ENCODE measurements at places on chromosomes 5 and 9. TPM values are rescaled to one million over a fixed set of nuclear protein-coding genes. Genes with fewer than 3 reads are reported as not detected.

The RGS3 gene
- total RNA-seq, result 115 TPM

The PPP2R2B gene
- 0.12 TPM for total RNA-seq

The NME5 gene
- 2.1 TPM for total RNA-seq

The ANKRD20A1 gene
- 1.3 TPM for total RNA-seq

The DAB2 gene
- 32.4 TPM for total RNA-seq

- no peak for DNase-seq
Observed at GRCh38 chr5:89662499-89662898, 747.1 kb downstream of the CETN3 start.

- no peak for DNase-seq
Observed at GRCh38 chr9:127049581-127049980, 72.9 kb downstream of the ANGPTL2 start.

GRCh38 chr5:66517351-66517750 lies 78.8 kb upstream of the MAST4 start:
- no peak for DNase-seq

DNA sequence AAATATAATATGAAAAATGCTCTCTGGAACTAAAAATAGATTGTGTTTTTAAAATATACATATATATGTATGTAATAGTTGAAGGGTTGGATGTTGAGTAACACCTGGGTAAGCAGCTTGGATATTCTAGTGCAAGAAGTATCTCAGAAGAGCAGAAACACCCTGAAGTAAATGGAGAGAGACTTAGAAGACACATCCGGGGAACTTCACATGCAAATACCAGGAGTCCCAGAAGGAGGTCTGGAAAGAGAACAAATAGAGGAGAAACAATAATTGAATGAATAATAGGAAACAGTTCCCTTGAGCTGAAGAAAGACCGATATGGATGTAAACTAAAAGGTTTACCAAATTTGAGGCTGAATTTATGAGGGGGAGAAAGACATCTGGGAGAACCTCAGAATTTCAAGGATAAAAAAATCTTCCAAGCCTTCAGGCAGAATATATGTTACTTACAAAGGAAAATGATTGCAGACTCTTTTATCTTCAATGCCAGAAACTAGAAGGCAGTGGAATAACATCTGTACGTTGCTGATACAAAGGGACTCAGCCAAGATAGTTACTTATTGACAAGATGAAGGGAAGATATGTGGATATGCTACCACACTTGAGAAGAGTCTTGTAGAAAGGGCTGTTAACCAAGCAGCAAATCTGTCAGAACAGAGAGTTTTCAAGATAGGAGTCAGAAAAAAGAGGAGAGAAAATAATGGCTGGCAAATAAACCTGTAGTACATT lies 42.7 kb downstream of the HSDL2 start:
- DNase-seq, result no peak

- DNase-seq, result no peak
Observed at GRCh38 chr5:137453483-137454080, 45.5 kb downstream of the SPOCK1 start.

- no peak for DNase-seq
Observed at GRCh38 chr5:58188262-58188651, 271.6 kb downstream of the PLK2 start.

DNA sequence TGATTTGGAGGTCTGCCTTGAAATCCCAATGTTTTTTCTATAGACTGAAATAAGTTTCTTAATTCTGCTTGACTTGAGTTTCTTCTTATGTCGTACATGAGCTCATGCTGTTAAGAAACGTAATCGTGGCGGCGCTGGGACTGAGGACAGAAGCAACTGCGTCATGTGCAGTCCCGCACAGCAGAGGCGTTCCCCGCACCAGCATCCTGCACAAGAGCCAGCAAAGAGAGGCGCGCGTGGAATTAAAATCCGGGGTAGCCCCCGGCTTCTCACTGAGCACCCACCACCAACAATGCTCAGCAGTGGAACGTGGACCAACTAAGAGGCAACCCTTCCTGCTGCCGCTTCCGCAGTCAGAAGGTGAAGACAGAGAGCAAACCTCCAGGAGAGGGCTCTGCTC lies 496.2 kb upstream of the ADAMTS16 start:
- DNase-seq, result no peak

GRCh38 chr9:38048316-38048969 lies 20.6 kb downstream of the SHB start:
- no peak for DNase-seq

- no peak for DNase-seq
Observed at GRCh38 chr9:18228101-18228500, 245.9 kb upstream of the ADAMTSL1 start.

- DNase-seq, result peak; percentile 35
Observed at GRCh38 chr5:141208478-141208877, at the start of gene PCDHB12. PCDHB12 (plus strand) TSS chr5:141208719; CDS start chr5:141208908, 189 bp downstream.
